ENCODE measurements at places on chromosomes 11 and 22.

DNA sequence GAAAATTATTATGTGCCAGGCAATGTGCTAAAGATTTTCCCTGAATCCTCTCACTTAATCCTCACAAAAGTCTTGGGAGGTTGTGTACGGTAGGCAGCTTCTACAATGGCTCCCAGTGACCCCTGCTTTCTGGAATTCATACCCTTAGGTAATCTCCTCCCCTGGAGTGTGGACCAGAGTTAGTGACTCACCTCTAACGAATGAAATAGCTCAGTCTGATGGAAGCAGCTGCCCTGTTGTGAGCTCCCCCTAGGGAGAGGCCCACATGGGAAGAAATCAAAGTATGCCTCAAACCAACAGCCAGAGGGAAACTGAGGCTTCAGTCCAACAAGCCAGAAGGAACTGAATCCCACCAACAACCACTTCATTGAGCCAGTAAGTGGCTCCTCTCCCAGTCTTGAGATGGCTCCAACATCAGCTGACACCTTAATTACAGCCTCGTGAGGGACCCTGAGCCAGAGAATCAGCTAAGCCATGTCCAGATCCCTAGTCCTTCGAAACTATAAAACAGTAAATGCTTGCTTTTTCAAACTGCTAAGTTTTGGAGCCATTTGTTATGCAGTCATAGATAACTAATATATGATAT, 98.9 kb upstream of the ISX start:
- no peak for ATAC-seq

DNA sequence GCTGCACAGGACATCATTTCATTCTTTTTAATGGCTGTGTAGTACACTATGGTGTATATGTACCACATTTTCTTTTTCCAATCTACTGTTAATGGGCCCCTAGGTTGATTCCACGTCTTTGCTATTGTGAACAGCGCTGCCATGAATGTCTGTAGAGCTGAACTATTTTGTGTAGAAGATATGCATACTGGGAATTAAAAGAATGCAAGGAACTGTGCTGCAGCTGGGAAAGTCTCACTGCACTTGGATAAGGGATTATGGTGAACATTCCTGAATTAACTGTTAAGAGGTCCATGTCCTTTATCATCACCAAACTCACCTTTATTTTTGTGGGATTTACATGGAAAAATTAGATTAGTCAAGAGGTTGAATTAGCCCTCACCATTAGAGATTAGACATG, 224.7 kb downstream of the SNX19 start:
- ATAC-seq: no peak

GRCh38 chr22:29144786-29145160, 60.9 kb upstream of the EMID1 start:
- ATAC-seq: no peak

DNA sequence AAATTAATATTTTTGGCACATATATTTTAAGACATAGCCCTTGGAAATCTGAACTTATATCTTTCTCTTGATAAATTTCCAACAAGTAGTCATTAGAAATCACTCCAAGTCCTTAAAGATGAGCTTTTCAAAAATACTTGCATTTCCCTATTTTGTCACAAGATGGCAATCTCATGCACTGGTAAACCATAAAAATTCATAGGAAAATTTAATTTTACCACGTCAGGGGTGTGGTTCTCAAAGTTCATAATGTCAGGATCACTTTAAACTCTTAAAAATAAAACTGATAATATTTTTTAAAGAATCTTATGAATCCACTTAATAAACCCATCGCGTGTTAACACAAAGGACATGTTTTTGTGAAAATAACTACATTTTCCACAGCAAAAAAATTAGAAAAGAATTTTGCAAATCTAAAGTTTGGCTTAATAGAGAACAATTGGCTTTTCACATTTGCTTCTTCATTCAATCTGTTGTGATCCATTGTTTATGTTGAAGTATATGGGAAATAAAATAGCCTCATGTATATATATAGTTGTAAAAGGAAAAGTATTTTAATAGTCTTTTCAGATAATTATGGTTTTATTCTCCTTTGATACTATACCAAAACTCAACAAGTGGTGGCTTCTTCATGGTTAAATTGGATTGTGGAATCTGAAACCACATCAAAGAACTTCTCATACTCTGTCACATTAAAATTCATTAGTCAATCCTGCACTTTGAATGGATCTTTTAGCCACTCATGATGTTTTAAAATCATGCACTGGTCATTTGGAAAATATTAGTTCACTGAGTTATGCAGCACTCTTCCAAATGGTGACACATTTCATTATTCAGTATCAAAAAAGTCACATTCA, 169.1 kb downstream of the CADM1 start:
- no peak for ATAC-seq

GRCh38 chr11:65317025-65317786, 2.5 kb downstream of the CDC42EP2 start:
- ATAC-seq: no peak

- no peak for ATAC-seq
Measured at GRCh38 chr22:29443452-29443851, 5.1 kb downstream of the RFPL1 start.

GRCh38 chr11:125093502-125093901, 17.9 kb downstream of the TMEM218 start:
- no peak for ATAC-seq

GRCh38 chr22:50074551-50075530, 10.4 kb downstream of the MLC1 start:
- ATAC-seq: no peak

DNA sequence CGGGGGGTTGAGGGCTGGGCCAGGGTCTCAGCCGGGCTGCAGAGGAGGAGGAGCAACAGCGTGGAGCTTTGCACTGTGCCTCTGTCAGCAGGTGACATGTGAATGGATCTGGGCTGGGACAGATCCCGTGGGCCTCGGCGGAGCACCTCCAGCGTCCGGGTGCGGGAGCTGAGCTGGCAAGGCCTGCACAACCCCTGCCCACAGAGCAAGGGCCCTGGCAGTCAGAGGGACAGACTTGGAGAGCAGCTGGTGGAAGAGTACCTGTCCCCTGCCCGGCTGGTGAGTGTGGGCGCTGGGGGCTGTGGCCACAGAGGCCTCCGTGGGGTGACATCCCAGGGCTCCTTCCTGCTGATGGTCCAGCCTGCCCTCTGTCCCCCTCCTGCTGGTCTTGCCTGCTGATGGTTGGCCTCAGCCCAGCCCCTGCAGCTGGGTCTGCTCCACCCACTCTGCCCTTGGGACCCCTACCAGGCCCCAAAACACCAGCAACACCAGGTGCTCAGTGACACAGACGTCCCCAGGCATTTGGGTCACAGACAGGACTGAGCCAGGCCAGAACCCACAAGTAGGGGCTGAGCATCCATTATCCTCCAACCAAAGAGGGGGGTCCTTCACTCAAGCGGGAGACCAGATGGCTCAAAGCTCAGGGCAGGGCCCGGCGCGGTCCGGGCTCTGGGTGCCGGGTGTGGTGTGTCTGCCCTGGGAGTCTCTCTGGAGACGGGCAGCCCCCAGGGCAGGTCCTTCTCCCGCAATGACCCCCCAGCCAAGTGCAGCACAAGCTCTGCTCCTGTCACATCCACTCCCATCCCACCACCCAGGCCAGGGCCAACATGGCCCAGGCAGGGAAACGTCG, 3.5 kb downstream of the LRRC56 start:
- no peak for ATAC-seq

DNA sequence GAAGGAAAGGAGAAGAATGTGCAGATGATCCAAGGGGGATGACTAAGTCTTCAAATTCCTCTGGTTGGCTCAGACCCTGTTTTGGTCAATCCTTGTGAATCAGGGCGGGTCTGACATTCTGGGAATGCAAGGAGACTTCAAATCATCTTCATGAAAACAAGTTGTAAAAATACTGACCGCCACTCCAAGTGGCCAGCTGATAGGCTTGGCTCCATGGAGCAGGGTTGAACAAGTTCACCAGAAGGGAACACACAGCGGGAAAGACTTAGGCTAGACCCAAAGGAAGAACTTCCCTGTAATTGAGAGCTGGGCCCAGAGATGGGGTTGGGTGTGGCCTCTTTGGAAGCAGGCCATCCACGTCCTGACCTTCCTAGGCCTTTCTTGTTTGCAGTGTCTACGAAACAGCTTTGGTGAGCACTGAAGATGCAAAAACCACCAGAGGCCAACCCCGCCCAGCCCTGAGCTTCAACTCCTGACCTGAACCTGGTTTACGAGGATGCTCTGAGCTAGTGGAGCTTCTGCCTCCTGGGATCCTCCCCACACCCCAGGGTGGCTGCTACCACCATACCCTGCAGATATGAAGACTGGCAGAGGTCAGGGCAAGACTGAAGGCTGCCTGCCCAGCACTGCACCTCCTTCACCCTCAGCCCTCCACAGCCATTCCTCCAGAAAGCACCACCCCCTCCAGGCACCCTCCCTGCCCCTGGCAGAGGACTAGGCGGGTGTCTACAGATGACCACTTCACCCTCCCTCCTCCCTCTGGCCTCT, 26.1 kb downstream of the GDPD5 start:
- ATAC-seq: no peak

- ATAC-seq: no peak
Measured at GRCh38 chr11:98728421-98728820, 292.3 kb upstream of the CNTN5 start.

- ATAC-seq: no peak
Measured at GRCh38 chr22:27212617-27213177, 555.3 kb downstream of the MIAT start.

GRCh38 chr11:65215441-65216076, 33.8 kb downstream of the CAPN1 start:
- ATAC-seq: peak; percentile 72

GRCh38 chr22:29715705-29716104, 4.1 kb upstream of the CABP7 start:
- no peak for ATAC-seq

DNA sequence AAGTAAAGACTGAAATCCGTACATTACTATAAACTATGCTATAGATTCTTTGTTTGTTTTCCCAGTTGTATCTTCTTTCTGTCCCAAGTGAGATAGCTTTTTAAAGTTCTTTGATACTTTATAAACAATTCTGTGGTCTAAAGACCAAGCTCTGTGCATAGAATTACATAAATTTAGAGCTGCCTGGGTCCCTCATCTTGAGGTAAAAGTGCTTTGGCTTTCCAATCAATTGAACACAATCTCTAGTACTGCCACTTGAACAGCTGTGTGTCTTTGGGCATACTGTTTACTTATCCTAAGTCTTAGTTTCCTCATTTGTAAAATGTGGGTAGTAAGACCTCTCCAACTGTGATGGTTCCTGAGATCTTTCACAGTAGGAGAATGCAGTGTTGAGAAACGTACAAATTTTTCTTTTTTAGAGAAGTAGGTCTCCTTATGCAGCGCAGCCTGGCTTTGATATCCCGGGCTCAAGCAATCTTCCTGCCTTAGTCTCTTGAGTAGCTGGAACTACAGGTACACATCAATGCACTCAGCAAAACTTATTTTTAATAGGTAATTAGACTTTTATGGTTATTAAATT, 2.5 kb upstream of the EED start:
- ATAC-seq: no peak

Data from activated T-helper 17 cell treated with anti-CD3 and anti-CD28 coated beads, Interleukin-2, amount 50 U/mL, for 72 hours (primary cell).